Effector CD4-positive, alpha-beta T cell (primary cell): ENCODE measurements at places on chromosomes 11 and 22.
A peak's percentile ranks its signal among the peaks of the same experiment; 100 is the strongest.

DNA sequence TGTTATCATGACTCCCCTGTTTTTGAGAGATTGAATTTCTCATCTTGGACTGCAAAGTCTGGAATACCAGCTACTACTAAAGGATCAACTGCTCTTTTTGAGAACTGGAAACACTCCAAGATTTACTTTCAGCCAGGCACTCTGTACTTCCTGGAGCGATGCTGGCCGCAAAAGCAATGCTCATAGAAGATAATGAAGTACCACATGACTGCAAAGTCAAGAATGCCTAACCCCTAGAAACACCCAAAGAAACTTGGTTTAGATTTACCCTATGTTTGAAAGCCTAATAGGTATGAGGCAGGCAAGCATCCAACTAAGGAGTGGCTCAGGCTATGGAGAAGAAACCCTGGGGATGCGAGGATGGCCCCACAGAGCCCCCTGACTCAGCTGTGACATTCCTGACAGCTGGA lies 47.7 kb upstream of the ARHGAP20 start:
- DNase-seq, result no peak

DNA sequence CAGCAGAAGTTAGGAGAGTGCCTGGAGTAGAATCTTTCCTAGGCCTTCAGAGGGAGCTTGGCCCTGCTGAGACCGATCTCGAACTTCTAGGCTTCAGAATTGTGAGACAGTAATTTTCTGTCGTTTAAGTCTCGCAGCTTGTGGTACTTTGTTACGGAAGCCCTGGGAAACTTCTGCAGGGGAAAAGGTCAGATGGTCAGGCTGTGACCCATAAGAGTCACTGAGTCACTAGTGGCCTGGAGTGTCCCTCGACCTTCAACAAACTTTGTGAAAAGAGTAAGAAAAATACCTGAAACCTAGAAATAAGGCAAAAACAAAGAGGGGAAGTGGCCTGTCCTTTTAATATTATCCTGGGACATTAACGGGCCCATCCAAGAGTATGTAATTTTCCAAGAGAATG lies 34.6 kb downstream of the CSNK2A3 start:
- no peak for DNase-seq

- peak; percentile 59 for DNase-seq
These were observed 56.9 kb downstream of the PACS1 start for GRCh38 chr11:66126808-66127555.

DNA sequence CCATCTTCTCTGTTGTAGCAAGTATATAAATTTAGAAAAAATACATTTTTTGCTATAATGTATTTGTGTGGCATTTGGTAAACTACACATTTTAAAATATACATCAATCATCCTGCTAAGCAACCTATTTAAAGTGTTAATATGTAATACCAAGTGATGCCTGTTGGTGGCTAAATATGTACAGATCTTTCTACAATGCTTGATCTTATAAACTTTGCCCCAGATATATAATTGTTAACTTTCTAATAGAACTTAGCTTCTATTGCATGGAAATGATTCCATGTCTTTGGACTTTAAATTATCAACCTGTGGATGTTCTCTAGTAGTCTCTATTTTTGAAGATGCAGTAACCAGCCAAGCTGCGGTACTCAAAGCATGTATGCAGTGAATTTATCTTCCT lies 1260.4 kb upstream of the RAG2 start:
- no peak for DNase-seq

- DNase-seq, result no peak
These were observed 131.1 kb downstream of the RASSF10 start for GRCh38 chr11:13140028-13140870.

DNA sequence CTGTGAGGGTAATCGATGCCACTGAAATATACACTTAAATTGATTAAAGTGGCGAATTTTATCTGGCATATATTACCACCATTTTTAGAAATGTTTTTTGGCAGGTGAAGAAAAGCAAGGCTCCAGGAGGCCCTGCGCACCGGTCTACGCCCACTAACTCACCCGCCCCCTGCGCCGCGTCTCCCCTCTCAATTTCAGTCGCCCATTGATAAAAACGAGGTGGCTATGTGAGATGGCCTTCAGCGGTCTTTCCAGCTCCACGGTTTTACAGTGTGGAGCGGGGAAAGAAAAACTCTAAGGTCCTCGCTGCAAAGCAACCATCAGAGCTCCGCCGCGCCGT lies 602 bp upstream of the AQP11 start:
- DNase-seq, result no peak

- no peak for DNase-seq
These were observed 26.9 kb downstream of the ARVCF start for GRCh38 chr22:19989725-19990067.

DNA sequence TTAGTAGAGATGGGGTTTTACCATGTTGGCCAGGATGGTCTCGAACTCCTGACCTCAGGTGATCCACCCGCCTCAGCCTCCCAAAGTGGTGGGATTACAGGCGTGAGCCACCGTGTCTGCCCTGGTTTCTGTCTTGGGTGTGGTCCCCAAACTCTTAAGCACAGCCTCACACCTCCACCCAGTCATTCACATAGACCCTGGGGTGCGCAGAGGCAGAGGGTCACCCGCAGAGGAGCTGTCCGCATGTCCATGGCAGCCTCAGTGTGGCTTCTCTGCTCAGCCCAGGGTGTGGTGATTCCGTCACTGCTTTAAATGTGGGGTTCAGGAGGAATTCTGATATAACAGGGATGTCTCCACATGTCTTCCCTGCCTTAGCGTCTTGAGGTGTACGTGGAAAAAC lies 48.5 kb upstream of the PRODH start:
- no peak for DNase-seq

DNA sequence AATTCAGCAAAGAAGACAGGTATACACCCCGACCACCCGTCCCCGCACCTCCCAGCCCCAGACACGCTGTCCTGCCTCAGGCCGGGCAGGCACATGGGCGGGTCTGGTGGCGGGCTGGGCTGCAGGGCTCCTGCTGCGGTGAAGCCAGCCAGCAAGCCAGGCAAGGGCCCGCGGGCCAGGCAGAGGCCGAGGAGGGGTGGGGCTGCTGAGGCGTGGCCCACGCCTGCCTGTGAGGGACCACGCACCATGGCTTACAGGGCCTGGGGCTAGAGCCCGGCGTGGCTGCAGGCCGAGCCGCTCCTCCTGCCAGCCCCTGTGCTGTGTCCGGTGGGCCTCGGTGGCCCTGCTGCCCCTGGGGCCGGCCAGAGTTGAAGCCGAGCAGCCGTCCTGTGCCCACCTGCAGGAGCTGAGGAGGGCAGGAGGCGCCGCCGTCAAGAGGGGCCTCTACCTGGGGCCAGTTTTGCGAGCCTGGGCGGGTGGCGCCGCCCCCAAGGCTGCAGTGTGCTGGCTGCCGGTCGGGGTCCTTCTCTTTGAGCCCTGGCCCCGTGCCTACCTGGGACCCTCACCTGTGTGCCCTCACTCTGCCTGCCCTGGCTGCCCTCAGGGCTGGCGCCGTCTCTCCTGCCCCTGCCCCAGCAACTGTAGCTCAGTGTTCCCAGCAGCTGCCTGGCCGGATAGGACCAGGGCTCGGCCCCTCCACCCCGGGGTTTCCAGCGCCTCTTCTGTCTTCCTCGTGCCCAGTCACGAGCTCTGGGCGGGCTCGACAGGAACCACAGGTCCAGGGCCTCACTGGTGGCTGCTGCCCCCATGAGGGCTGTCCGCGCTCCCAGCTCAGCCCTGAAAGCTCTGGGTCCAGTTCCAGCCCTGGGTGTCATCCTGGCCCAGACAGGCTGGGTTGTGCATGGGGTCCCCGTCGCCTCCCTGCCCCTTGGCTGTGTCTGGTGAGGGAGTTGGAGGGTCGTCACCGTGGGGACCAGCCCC lies 38.4 kb downstream of the MOB2 start:
- DNase-seq, result no peak

GRCh38 chr11:108466405-108466804 lies 924 bp downstream of the C11orf65 start:
- no peak for DNase-seq
